T-helper 17 cell (primary cell): ENCODE measurements at places on chromosomes 5 and 9.

DNA sequence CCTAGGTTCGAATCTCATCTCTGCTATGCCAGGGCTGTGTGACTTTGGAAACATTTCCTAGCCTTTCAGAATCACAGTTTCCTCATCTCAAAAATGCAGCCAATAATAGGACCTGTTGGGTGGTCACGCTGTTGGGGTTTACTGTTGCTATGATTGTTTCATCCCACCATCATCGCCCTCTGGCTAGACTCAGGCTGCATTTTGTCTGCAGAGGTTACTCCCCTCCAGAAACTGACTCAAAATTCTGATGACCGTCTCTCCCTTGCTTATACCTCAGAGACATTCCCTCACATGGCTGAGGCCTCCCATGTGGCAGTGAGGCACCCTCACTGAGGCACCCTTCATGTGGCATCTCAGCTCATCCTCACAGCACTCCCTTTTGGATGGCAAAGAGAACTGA, 61.6 kb downstream of the COL27A1 start:
- DNase-seq: no peak

GRCh38 chr9:20297646-20298084, 324.6 kb downstream of the MLLT3 start:
- DNase-seq: no peak

DNA sequence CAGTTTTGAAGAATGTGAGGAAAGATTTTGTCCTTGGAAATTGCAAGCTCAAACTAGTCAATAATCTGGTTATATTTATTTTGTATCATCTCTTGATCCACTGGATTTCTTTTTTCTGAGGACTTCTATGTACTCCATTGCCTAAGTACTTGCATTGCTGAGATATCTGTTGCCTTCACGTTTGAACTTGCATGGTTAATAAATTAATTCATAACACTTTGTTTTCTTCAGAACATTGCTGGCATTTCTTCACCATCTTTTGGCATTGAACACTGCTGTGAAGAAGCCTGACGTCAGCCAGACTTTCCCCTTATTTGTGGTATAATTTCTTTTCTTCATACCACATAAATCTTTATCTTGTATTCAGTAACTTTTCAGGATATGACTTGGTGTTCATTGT, 246.0 kb upstream of the KIF2A start:
- DNase-seq: no peak

GRCh38 chr5:32276173-32276853, 36.4 kb downstream of the MTMR12 start:
- no peak for DNase-seq

- DNase-seq: no peak
These were observed 32.8 kb upstream of the LAMC3 start for GRCh38 chr9:130975932-130976841.

DNA sequence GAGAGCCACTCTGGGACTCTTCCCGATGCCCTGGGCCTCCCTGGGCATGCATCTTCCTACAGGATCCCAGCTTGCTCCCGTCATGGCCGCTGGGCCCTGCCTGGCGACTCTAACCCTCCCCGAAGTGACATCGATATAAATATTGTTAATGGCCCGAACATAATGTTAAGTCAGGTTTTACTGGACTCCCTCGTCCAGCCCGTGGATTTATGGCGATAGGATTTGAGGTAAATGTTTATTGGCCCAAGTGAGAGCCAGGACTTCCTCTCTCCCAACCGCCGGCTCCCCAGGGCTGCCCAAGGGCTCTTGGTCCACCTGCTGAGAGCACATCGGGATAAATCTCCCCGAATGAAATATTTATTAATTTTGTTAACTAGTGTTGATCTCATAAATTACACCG, 246.3 kb downstream of the PBX3 start:
- DNase-seq: no peak

DNA sequence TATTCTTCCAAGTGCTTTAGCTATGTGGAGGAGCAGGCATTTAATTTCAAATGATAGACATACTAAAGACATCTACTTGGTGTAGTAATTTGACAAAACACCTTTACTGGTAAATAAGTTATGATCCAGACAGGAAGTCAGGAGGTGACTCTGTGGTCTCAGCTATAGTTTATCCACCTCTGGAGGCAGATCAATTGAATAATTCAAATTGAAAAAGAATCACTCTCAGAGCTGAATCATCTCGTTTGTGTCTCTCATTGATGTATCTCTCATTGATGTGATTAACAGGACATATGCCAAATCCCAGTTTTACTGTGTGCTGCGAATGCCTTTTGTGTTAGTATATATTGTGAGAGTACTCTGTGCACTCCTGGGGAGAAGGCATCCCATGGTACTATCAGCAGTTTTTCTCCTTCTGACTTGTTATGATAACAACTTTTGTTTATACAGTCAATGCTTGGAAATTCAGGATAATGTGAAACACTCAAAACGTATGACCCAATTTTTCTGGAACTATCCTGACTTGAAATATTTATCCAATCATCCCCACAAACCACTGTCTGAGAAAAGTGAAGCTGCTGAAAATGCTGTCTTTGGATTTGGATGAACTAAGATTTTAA, 48.5 kb upstream of the DAB2 start:
- DNase-seq: no peak

DNA sequence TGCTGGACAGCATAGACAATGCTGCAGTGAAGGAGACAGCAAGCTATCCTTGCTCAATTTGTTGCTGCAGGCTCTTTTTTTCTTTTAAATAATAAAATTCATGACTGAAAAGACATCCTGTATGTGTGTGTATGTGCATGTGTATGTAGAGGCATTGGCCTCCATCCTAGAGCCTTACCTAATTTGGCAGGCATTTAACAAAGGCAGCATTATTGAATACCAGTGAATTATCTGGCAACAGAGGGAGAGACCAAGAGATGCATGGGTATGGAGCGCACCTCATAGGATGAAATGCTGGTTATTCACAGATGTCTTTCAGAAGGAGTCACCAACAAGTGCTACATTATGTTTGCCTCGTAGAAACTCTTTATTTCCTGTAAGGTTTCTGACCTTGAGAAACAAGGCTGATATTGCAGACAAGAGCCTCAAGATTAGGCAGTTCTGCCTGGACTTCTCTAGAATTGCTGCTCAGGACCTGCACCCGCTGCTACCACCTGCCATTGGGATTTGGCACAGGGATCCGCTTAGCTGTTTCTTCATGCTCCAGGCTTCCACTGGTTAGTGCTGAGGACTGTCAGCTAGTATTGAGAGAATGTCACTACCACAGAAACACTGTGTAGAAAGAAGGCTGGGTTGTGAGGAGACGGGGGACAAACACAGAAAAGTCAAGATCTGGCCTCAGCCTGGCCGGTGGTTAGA, 247.7 kb upstream of the RFX3 start:
- no peak for DNase-seq

DNA sequence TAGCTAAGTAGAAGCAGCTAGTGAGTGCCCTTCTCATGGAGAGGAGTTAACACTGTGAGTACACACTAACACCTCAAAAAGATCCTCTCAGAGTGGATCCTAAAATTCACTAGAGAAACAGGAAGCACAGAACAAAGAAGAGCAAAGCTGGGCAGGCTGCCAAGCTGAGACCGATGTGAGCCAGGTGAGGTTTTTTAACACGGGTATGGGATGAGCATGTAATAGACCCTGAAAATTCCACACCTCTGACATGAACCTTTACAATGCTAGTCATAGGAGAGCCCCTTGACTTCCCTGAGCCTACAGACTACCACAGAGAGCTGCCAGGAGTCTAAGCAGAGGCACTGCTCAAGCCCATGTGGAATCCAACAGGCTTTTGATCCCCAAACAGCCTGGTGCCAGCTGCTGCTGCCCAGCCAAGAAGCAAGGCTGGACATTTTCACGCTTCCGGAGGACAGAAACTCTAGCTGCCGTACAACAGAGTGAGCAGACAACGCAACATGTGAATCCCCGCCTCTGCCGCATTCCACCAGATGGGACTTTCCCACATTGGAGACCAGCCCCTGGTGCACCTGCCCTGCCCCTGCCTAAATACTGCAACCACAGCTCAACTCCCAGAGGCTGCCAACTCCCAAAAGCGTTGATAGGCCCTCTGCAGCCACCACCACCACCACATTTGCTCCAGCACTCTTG, 280.8 kb downstream of the CDH10 start:
- no peak for DNase-seq

DNA sequence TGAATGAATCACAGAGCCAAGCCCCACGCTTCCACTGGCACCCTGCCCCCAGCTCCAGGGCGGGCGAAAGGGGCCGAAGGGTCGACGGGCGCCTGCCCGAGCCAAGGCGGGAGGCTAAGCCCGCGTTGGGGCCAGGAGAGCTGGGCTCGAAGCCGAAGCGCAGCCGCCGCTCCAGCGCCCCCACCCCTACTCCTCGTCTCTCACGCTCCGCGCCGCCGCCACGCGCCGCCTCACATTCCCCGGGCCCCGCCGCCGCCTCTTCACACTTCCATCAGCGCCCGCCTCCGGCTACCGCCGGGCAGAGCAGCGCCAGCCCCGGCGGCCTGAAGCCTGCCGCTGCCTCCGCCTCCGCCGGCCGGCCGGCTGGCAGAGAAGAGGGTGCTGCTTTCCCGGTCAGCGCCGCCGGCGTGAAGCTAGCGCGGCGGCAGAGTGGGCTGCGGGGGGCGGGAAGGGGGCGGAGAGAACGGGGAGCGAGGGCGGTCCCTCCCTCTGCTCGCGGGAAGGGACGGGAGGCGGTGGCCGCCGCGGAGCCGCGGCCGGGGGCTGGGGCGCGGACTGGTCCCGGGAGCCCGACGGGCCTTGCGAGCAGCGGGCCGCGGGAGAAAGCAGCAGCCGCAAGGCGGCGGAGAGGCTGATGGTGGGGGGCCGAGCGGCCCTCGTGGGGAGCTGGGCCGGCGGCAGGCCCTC, at the start of gene HOMER1:
HOMER1 (minus strand) TSS at position 431 of the 687 bp plus-strand sequence. CDS start 1,360 bp downstream, outside the sequence.
- peak; percentile 56 for DNase-seq

- DNase-seq: no peak
These were observed 428.2 kb downstream of the ENC1 start for GRCh38 chr5:74212336-74212735.

DNA sequence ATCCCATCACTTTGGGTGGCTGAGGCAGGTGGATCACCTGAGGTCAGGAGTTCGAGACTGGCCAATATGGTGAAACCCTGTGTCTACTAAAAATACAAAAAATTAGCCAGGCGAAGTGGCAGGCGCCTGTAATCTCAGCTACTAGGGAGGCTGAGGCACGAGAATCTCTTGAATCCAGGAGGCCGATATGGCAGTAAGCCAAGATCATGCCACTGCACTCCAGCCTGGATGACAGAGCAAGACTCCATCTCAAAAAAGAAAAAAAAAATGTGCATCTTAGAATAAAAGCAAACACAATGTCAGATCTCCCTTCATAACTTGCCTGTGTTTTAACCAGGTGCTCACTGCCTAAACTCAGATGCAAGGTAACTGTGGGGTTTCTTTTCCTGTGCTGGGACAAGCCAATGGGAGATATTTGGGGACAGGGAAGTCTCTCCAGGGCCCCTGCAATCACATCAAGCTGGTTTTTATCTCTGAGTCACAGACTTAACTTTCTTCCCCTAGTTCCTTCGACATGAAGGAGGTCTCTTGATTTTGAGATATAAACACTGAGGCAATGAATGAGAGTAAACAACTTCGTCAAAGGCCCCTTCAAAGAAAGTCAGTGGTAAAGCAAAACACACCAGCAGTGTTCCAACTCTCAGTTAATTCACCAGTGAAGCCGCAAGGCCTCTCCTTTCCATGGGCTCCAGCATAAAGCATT, 99.1 kb downstream of the SNX18 start:
- DNase-seq: no peak

DNA sequence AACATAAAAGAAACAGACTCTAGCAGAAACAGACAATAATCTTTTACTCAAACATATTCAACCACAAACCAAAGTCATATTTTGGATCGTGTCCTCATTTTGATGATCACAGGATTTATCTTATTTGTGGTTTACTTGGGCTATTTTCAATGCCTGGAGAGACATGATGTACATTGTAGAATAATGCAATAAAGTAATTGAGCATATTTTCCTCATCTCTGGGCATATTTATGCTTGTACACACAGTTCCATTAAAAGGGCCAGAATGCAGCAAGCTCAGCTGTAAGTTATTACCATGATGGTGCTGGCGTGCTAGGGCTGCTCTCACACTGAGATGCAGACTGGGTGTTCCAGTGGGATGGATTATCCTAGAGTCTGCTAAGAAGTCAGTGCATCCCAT, 456.7 kb downstream of the TLE4 start:
- no peak for DNase-seq

- no peak for DNase-seq
These were observed 133.3 kb upstream of the IFNE start for GRCh38 chr9:21615446-21615845.

DNA sequence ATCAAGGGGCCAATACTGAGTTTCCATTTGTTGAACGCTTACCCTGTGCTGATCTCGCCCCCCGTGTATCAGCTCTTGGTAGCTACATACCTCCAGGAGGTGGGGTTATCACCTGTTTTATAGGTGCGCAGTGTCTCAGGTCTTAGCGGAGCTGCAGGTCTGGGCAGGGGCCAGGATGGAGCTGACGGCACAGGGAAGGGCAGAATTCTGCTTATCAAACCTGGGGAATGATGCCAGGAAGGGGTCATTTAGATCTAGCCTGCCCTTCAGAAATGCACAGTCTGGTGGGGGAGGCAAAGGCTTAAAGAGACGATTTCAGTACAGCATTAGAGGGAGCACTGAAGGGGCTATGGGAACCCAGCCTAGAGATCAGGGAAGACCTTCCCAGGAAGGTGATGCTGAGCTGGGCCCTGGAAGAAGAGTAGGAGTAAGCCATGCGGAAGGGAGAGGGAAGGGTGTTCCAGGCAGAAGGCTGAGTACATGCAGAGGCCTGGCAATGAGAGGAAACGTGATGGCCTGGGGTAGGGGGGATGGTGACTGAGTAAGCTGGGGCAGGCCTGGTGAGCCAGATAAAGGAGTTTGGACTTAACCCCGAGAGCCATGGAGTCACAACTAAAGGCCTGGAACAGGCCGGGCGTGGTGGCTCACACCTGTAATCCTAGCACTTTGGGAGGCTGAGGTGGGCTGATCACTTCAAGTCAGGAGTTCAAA, 31.5 kb downstream of the OLFML2A start:
- DNase-seq: no peak

GRCh38 chr5:124436294-124436693, 310.1 kb downstream of the ZNF608 start:
- no peak for DNase-seq

GRCh38 chr9:95124582-95125367, 192.7 kb downstream of the FANCC start:
- DNase-seq: no peak

- peak; percentile 40 for DNase-seq
These were observed 35.0 kb downstream of the IPPK start for GRCh38 chr9:92634712-92635605.

DNA sequence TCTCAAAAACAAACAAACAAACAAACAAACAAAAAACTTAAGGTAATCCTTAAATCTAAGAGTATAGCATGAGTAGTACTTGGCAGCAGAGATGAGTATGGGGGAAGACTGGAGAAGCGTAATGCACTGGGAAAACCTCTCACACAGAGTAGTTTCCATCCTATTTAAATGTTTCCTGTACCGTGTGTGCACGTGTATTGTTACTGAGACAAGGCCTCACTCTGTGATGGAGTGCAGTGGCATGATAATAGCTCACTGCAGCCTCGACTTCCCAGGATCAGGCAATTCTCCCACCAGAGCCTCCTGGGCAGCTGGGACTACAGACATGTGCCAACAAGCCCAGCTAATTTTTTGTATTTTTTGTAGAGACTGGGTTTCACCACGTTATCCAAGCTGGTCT, 2.9 kb downstream of the UIMC1 start:
- no peak for DNase-seq

- DNase-seq: no peak
These were observed 201.5 kb downstream of the AUH start for GRCh38 chr9:91160181-91160580.
